ENCODE measurements at places on chromosomes 6 and 20. TPM values are rescaled to one million over a fixed set of nuclear protein-coding genes. Genes with fewer than 3 reads are reported as not detected.

ATP9A gene
- polyA plus RNA-seq, result 35.3 TPM

FAM229B gene
- polyA plus RNA-seq, result 55.9 TPM

PLCB4 gene
- 18.6 TPM for polyA plus RNA-seq

DNA sequence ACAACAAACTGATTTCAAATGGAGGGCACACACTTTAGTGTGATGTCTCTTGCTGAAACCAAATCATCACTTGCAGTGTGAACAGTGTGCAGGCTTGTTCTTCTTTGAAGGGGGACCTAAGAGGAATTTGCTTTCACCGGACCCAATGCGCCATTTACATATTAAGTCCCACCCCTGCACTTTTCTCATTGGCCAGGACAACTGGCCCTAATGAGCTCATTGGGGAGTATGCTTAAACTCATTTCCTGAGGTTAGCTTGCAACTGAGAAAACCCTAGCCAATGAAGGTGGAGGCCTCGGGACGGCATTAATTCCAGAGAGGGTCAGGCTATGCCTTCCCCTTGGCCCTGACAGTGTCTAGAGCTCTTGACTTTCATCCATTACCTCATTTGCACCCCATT, 58.7 kb downstream of the VEGFA start:
- no peak for DNase-seq

DNA sequence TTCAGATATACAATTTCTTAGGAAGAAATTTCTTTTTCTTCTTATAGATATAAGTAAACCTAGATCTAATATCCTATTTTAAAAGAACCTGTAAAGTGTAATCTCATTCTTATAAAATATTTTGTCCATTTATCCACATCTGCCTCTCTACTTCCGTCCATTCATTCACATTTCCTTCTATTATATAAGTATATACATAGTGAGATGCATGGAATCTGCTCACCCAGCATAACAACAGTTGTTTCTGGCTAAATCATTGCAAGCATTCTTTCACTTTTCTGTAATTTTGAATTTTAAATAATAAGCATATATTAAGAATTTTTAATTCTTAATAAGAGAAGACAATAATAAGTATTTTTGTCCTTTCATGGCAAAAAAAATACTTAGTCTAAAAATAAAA, 45.4 kb downstream of the CEP162 start:
- DNase-seq, result no peak

- no peak for DNase-seq
Measured at GRCh38 chr6:19205076-19205475, 632.1 kb upstream of the ID4 start.

DNA sequence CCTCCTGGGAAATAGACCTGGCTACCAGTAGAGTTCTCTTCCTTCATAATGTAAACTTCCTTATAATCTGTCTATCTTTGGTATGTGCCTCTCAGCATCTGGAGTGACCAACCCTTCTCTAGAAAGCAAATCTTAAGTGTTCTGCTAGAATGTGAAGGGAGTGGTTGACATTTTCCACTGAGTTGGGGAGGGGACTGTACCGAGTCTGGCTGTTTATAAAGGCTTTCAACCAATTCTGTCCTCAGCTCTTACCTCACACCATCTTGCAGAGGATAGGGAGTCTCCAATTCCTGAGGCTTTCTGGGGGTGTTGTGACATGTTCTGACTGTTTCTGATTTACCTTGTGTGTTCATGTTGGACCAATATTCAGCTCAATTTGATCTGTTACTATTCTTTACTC, 39.6 kb downstream of the FAM217A start:
- no peak for DNase-seq

- no peak for DNase-seq
Measured at GRCh38 chr6:139982652-139983295, 608.3 kb upstream of the CITED2 start.

GRCh38 chr20:57559658-57560553, 1.0 kb upstream of the PCK1 start:
- DNase-seq, result no peak

DNA sequence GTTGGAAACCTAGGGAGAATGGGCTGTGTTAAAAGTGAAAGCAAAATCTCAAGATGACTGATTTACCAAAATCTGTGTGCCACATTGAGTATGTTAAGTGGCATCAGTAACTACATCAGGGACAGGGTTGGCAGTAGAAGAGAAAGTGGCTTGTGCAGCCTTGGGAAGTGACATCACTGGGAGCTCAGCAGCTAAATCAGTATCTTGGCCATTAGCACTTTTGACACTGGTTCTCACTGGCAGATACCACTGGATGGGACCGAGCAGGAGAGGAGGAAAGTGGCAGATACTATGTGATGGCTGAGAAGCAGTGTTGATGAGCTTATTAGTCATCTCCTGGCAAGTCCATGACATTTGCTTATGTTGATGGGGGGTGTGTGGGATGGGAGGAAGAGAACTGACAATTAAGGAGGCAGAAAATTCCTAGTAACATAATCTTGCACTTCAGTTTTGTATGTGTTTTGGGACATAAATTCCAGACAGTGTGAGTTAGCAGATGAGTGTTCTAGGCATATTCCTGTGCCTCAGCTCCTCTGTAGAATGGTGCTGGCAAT, 322.2 kb downstream of the SOX4 start:
- no peak for DNase-seq

DNA sequence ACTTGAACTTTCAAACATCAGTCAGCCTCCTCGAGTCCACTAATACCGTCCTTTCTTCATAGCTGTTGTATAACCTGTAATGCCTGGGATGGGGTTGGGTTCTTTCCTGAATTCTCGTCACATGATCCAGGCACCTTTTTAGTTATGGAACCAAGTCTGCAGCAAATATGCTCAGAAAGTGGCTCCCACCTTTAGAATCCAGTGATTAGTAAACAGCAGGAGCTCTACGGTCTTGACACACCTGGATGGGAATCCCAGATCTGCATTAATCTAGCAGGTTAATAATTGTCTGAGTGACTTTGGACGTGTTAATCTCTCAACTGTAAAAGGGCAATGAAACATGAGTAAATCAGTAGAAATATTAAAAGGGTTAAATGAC, 729 bp upstream of the ZHX3 start:
- no peak for DNase-seq

- DNase-seq, result no peak
Measured at GRCh38 chr20:2299301-2299700, 3.5 kb downstream of the TGM3 start.

DNA sequence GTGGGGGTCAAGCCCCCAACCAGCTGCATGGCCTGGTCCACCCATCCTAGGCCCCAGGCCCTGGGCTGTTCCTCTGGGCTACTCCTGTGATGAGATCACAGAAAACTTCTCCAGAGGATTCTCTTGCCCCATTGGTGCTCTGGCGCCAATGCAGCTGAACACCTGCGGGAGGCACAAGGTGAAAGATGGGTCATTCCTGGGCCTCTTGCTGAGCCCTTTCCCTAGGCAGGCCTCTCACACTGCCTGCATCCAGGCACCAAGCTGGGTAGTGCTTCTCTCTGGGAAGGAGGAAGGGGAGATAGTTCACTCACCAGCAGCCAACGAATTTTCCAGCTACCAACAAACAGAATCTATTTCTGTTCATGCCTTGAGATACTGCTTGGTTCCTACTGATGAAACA, 142.1 kb downstream of the PXDC1 start:
- no peak for DNase-seq

- no peak for DNase-seq
Measured at GRCh38 chr20:44435630-44436335, 39.9 kb upstream of the TTPAL start.

DNA sequence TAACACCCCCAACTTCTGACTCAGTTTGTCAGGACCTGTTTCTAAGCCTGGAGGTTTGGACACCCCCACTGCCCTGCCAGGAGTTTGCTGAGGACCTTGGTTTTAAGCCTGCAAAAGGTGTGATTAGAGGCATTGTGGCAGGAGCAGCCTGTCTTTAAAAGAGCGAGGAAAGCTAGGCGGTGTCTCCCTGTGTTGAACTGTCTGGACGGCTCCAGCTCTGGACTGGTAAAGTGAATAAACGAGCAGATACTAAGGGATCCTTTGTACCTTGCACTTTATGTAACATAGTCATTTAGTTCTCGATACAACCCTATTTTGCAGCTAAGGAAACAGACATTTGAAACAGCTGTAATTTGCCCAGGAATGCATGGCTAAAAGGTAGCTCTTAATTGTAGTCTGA, 14.4 kb downstream of the FAM83D start:
- no peak for DNase-seq

Measured in AG04450 (cell line).